Caki2 (cell line): ENCODE measurements at places on chromosomes 7 and 10. TPM values are rescaled to one million over a fixed set of nuclear protein-coding genes. Genes with fewer than 3 reads are reported as not detected.
A peak's percentile ranks its signal among the peaks of the same experiment; 100 is the strongest.

Gene FBXW4
- 55.7 and 72.0 TPM in 2 replicates for total RNA-seq

GRCh38 chr7:142362349-142362748 lies 104.5 kb upstream of the PRSS58 start:
- DNase-seq: no peak

Gene ABCC2
- total RNA-seq: 64.4 and 68.4 TPM in 2 replicates

DNA sequence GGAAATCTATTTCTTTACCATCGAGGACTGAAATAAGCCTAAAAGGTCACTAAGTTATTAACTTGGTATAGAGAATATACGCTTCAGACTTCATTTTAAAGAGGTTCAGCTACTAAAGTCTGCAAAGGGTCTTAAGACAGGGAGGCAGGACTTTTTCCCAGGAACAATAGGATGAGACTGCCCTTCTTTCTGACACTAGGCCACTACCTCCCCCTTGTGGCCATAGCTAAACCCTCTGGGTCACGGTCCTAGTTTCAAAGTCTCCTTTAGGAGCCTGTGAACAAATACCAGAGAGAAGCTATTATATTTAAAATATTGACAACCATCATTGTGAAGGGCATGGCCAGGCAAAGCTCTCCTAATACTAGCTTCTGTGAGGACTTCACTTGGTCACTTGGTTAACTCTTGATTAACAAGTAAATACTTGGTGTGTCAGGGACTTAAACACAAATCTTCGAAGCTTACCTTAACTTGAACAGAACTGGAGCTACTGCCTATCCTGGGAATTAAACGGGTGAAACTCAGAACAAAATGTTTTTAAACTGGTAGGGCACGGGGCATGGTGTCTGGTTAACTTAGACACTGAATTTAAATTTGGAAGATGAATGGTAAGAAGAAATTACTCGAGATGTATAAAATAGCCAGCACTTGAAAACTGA lies 75.6 kb downstream of the CCDC6 start:
- peak; percentile 33 for DNase-seq

Gene TMEM140
- total RNA-seq: 0.81 and 0.98 TPM in 2 replicates

GRCh38 chr7:30252885-30253795 lies 31.3 kb upstream of the ZNRF2 start:
- no peak for DNase-seq

GRCh38 chr10:48800007-48800675 lies 115.5 kb downstream of the WDFY4 start:
- DNase-seq: no peak

Gene DENND10
- 17.5 and 57.5 TPM in 2 replicates for total RNA-seq

DNA sequence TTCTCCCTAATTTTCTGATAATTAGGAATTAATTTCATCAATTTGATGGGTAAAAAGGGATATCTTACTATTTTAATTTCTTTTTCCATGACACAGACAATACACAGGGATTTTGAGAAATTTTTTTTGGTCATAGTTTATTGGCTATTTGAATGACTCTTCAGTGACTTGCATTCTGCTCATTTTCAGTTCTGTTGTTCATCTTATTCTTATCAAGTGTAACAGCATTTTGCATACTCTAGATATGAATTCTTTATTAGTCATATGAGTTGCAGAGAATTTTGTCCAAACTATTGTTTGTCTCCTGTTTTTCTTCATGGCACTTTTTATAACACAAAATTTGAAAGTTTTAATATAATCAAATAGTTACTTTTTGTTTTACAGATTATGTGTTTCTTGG lies 41.7 kb downstream of the MKLN1 start:
- DNase-seq: no peak

DNA sequence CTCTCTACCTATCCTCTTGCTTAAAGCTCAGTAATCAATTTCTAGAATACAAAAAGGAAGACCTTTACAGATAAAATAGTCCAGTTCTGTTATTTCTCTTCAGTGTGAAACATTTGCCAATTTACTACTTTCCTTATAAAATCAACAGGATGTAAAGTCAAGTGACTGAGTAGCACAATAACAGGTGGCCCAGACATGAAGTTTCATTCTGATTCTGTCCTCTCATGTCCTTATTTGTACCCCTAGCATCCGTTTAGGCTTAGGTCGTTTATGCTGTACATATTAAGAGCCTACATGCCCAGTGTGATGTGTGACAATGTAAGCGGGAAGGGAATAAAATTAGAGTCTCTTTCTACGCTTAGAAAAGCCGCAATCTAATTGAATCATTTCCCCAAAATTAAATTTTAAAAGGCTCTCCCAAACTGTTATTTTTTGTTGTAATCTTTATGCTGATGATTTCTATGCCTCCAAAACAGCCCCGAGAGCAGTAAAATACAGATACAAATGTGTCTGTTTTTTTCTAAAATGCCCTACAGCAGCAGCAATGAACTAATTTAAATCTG lies 29.1 kb downstream of the EPC1 start:
- DNase-seq: no peak

DNA sequence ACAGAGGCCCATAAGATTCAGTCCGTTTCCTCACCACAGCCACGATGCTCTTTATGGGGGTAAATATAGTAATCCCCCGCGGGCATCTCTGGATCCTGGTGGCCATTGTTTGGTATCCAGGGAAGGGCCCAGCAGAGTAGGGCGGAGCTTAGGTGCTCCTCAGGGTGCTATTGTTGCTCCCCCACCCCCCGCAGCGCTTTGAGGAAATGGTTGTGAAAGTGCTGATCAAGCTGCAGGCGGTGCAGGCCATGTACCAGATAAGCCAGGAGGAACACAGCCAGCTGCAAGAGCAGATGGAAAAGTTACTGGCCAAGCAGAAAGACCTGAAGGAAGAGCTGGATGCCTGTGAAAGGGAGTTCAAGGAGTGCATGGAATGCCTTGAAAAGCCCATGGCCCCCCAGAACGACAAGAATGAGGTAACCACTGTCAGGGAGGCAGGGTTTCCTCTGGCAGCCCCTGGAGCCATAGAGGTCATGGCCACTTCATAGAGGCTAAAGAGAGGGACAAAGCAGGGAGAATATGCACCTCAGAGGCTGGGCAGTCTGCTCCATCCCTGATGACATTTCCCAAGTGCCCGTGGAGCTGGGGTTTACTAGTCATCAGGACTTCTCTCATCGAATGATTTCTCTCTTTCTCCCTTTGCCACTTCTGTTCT lies 17.6 kb upstream of the FLNC start:
- no peak for DNase-seq

- no peak for DNase-seq
Measured at GRCh38 chr7:552868-553635, 33.4 kb upstream of the PDGFA start.

GRCh38 chr10:22491480-22491879 lies 146.2 kb downstream of the SPAG6 start:
- DNase-seq: no peak

Gene EFCAB10
- total RNA-seq: 1.4 and 2.3 TPM in 2 replicates

Gene SH2B2
- total RNA-seq: 7.0 and 16.5 TPM in 2 replicates

Gene PLEKHS1
- total RNA-seq: not detected in 2 replicates

DNA sequence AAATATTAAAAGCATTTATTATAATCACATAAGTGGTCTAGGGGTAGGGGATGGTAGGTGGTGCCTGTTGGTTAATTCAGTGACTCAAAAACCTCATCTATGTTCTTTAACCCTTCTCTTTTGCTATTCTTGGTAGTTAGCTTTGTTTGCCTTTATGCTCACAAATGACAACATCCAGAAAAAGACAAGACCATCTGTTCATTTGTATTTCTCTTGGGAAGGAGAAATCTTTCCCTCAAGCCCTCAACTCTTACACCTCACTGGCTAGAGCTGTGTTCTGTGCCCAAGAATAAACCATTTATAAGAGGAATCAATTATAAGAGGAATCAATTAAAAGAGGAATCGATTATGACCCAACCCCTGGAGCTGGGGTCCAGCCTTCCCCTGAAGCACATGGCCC lies 10.8 kb upstream of the IFRD1 start:
- no peak for DNase-seq

DNA sequence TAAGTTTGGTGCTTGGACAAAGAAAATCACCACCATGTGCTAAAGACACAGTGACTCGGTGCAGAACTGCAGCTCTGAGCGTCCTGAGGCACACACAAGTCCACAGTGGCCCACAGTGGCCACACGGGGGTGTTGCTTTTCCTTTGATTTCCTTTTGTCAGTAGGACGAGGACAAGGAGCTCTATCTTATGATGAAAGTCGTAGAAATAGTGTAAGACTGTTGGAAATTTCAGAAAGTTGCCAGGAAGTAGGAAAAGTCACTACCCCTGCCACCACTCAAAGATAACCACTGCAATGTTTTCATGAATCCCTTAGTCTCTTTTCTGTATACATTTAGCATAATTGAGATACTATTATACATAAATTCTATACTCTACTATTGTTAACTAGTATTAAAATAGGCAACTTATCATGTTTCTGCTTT lies 146.0 kb downstream of the TNS3 start:
- DNase-seq: peak; percentile 56

Gene NUTM2E
- not detected in 2 replicates for total RNA-seq

DNA sequence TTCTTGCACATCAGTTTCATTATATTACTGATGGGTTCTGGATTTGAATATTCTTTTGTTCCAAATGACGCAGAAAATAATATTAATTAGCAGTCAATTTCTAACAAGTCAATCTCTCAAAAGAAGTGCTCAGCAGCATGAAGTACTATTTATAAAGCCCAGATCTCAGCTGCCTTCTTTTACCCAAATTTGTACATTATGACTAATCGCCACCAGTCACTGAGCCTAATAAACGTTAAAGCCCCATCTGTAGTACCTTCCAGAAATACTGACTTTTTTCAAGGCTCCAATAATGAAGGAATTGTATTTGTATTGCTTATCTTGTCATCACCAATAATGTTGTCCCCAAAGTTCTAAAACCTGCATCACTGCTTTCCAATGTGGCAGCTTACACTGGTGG lies 540.2 kb downstream of the PARD3 start:
- no peak for DNase-seq

Gene SCIN
- total RNA-seq: 12.6 and 18.8 TPM in 2 replicates

DNA sequence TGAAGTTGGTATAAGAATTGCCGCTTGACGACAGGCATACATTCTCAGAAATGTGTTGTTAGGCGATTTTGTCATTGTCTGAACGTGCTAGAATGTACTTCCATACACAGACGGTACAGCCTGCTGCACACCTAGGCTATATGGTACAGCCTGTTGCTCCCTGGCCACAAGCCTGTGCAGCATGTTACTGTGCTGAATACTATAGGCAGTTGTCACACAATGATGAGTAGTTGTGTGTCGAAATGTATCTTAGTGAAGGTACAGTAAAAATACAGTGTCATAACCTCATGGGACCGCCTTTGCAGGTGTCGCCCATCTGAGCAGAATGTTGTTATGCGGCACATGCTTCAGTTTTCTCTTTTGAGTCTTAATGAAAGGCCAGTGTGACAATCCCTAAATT lies 66.5 kb downstream of the SHH start:
- DNase-seq: no peak

- no peak for DNase-seq
Measured at GRCh38 chr10:70576803-70577517, 25.6 kb downstream of the PRF1 start.

Gene MSMB
- not detected in 2 replicates for total RNA-seq

Gene ELFN1
- not detected in 2 replicates for total RNA-seq

DNA sequence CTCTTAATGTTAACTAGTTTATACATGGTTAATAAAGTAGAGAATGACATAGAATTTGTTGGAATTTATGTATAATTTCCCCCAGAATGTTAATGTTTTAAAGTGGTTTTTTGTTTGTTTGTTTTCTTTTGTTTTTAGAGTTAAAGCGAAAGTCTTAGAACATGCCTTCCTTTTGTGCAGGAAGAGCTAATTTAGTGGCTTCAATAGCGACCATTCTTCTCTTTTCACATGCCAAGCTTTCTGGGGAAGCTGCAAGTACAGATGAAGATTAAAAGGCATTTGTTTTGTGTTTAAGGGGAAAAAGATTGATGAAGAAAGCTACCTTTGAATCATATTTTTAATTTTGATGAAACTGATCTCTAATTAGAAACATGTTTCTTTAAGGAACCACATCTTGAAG lies 256.3 kb upstream of the CSTF2T start:
- DNase-seq: no peak
